T-cell (primary cell): ENCODE measurements at places on chromosomes 5 and 9.

DNA sequence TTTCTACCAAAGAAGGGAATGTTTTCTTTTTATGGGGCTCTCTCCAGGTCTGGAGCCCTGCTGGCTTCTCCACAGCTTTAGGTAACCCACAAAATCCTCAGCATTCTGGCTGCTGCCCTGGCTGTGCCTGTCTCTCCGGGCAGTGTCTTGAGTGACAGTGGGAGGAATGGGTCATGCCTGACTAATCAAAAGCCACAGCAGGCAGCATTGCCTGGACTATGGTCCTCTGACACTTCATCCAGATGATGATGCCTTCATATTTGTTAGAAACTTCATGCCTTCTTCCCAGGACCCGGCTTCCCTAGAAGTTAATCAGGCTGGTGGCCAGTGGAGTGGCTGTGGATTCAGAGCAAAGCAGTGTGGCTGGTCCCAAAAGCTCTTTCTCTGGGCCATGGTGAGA, 32.2 kb upstream of the TGFBI start:
- no peak for DNase-seq

DNA sequence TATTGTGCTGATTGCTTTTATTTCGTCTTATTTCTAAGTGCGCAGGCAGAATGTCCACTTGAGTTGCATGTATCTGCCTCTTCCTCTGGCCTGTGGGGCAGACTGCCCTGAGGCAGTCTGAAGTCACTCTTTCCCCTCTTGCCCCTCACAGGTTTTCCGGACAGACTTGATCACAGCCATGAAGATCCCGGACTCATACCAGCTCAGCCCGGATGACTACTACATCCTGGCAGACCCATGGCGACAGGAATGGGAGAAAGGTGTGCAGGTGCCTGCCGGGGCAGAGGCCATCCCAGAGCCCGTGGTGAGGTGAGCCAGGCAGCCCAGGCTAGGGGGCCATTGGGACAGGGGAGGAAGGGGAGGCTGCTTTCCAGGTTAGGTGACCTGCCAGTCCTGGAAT, 26.4 kb downstream of the JADE2 start:
- no peak for DNase-seq

GRCh38 chr9:121860744-121861143, 209.3 kb downstream of the DAB2IP start:
- DNase-seq: no peak

- DNase-seq: no peak
Observed at GRCh38 chr9:88691811-88692210, 156.8 kb downstream of the NXNL2 start.

GRCh38 chr5:59800347-59800893, 93.1 kb downstream of the PDE4D start:
- no peak for DNase-seq

GRCh38 chr5:120093178-120093577, 370.9 kb upstream of the PRR16 start:
- DNase-seq: no peak

DNA sequence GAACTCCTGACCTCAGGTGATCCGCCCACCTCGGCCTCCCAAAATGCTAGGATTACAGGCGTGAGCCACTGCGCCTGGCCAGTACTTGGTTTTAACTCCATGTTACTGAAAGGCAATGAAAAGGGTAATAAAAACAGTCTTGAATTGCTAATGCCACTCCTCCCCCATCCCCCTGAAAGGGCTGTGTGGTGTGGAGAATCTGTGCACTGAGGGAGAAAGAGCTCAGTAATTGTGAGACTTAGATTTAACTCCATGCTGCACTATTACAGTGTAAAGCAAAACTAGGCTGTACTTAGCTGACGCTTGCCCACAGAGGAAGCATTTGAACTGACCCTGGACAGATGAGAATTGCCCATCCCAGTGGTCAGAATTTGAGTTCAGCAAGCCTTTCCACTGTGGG, 1662.4 kb upstream of the ACO1 start:
- DNase-seq: no peak

GRCh38 chr5:93022796-93023447, 558.1 kb downstream of the NR2F1-AS1 start:
- DNase-seq: no peak

- DNase-seq: no peak
Observed at GRCh38 chr5:27275345-27275744, 237.0 kb upstream of the CDH9 start.

DNA sequence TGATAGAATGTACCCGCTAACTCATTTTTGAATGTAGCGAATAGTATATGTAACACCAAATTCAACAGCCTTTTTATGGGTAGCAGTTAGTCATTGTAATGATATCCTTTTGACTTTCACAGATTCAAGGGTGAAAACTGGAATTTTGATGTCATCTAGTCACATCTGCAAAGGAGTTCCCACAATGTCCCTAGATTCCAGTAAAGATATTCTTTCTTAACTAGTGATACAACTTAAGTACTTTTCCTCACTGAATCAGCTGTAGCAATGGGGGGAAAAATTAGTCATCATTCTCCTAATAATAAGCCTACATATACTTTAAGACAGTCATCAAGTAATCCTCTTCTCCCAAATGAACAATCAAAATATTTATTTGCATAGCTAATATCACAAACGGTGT, 11.5 kb upstream of the SSBP2 start:
- no peak for DNase-seq

DNA sequence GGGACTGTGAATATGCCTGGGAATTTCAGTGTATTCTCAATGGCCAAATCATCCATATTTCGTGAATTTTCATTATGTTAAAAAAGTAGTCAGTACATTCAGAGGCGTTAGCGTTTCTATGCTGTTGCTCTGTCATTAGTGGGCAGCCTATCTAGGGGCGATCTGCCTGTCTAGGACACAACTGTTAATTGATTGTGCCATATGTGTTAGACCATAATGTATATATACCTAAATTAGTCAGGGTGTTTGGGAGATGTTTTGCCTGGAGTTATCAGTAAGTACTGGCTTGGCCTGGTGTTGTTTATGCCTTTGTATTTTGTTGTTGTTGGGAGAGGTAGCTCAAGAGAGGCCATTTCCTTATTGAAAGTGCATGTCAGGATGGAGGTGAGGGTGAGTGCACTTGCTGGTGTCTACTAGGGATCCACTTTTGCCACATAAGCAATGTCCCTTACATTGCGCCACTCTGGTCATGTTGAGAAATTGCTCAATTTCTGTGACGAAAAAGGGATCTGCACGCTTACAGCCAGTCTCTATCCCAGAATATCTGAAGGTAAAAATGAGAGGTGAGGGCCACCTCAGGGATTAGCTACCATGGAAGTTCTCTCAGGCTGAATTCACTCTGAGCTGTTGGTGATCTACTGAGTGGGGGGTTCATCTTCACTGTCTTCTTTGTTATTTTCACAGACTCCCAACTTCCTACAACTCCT, 123.3 kb downstream of the ST8SIA4 start:
- DNase-seq: no peak

- DNase-seq: no peak
Observed at GRCh38 chr5:59483971-59484472, 409.5 kb downstream of the PDE4D start.

DNA sequence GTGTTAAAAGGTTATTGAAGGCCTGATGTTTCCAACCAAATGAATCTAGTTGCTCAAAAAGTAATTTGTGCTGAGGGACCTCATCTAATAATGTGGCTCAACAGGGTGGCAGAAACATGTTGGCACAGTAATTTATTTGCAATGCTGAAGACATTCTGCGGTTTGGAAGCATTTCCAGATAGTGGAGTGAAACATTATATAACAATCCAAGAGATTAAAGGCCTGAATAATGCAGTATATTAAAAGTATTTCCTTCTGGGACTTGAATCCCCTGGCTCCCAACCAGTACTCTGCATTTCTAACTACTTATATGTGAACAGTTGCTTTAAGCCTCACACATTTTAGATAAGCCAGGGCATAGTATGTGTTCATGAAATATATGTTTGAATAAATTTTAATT, 25.9 kb upstream of the ALDH1A1 start:
- DNase-seq: no peak
